Gastroesophageal sphincter (tissue), 4 donors: ENCODE measurements at places on chromosomes 3 and 15. TPM values are rescaled to one million over a fixed set of nuclear protein-coding genes. Genes with fewer than 3 reads are reported as not detected.

HIGD2B gene
- total RNA-seq = not detected

ABI3BP gene
- 109 TPM for total RNA-seq

GRAMD2A gene
- not detected for total RNA-seq

CADM2 gene
- 10.1 TPM for total RNA-seq

MOBP gene
- 0.47 TPM for total RNA-seq

CERS3 gene
- total RNA-seq = 0.35 TPM

NR2E3 gene
- total RNA-seq = not detected

THRB gene
- total RNA-seq = 42.5 TPM

VEPH1 gene
- 2.3 TPM for total RNA-seq

HESX1 gene
- total RNA-seq = not detected

WDR49 gene
- total RNA-seq = 1.6 TPM

SAXO2 gene
- 0.73 TPM for total RNA-seq

LRRC15 gene
- 0.67 TPM for total RNA-seq

GRCh38 chr15:63994073-63994600 lies 52.1 kb downstream of the DAPK2 start:
- no peak for ATAC-seq

DNA sequence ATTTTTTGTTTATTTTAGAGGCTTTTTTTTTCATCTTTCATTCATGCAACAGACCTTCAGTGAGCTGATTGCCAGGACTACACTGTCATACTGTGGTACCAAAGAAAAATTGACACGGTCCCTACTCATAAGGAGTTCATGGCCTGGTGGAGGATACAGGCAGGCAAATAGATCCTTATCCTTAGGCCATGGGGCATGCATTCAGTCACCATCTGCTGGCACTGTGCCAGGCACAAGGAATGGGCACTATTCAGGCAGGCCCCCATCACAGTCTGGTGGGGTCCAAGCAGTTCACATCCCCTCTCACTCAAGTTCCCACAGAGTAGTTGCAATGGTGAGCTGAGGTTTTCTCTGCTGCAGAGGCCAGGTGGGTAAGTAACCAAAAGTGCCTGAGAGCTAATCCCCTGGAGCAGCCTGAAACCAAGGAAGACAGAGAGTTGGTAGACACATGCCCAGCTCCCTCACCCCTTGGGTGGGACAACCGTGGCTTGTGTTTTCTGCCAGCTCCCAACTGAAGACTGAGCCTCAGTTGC lies 17.3 kb downstream of the CISH start:
- ATAC-seq = no peak

DNA sequence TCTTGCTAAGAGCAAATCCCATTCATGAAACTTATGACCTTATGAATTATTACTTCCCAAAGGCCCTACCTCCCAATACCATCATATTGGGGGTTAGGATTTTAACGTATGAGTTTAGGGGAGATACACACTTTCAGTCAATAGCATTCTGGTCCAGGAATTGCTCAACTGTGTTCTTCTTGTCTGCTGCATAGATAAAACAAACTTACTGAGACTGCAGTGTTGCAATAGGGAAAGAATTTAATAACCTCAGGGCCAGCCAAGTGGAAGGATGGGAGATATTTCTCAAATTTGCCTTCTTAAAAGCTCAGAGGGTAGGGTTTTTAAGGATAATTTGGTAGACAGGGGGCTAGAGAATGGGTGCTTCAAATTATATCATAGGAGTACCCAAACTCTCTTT lies 625.8 kb downstream of the OTOL1 start:
- peak; percentile 79 for ATAC-seq

DNA sequence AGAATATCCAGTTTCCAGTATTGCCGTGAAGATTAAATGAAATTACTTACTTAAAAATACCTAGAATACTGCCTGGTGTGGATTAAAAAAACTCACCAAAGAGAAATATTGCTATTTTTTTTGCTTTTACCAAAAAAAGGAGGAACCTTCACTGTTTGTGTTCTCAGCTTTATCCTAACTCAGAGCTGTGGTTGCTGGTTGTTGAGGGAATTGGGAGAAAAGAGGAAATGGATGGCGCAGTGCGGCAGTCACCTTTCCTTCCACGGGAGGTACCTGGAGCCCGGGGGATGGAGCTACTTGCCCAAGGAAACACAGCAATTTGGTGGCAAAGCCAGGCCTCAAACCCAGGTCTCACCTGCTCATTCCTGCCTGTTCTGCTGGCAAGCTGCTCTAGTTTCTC lies 270.3 kb downstream of the RPLP1 start:
- ATAC-seq = no peak

- ATAC-seq = no peak
These were observed 77.3 kb upstream of the CGNL1 start for GRCh38 chr15:57298843-57299550.

- no peak for ATAC-seq
These were observed 32.6 kb downstream of the PLS1 start for GRCh38 chr3:142628801-142629200.

GRCh38 chr3:161579395-161580126 lies 83.0 kb downstream of the OTOL1 start:
- ATAC-seq = no peak

GRCh38 chr15:52133510-52134220 lies 21.1 kb upstream of the BCL2L10 start:
- no peak for ATAC-seq

DNA sequence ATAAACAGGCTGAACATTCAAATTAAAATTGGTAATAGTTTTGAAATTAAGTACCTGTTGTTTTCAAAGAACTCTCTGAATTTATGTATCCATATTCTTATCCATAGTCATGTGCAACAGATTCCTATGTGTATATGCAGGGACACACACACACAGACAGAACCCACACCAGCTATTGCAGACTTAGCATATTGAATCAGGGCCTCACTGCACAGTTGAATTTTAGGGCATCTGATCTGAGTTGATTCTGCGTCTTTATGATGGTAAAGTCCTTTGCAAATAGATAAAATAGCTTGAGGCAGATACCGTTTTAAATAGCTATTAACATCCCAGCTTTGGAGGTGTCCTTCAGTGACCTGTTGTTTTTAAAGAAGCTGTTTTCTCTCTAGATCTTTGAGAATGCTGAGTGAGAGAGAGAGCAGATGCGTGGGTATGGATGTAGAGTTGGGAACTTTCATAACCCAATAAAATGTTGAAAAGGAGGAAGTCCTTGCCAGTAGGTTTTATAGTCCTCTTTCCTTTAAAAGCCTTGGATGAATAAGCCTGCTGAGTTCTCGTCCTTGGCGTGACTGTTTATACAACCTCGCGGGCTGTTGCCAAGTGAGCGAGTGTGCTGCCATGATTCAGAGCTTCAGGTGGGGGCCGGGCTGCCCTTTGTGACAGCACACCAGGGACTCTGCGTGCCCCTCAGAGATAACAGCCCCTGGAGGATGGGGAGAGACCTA lies 18.3 kb downstream of the MYZAP start:
- ATAC-seq = peak; percentile 78

- peak; percentile 59 for ATAC-seq
These were observed 221.1 kb downstream of the SLCO3A1 start for GRCh38 chr15:92074646-92075045.

- no peak for ATAC-seq
These were observed 247.7 kb downstream of the ADAMTS17 start for GRCh38 chr15:100094127-100094510.

DNA sequence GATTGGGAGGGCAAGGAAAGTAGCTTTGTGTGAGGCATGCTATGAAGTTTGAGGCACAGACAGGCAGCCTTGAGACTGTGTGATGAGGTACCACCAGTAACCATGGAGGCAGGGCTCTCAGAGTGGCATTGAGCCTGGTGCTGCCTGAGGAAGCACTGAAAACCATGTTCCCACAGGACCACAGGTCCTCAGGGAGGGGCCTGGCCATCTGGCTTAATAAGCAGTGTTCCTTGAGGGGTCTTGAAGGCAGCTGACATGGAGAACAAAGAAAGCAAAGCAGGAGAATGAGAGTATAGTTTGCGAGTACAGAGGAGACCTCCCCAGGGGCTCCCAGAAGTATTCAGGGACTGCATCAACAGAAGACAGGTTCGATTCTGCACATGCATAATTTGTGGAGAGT lies 346.6 kb downstream of the EPHB1 start:
- ATAC-seq = no peak

DNA sequence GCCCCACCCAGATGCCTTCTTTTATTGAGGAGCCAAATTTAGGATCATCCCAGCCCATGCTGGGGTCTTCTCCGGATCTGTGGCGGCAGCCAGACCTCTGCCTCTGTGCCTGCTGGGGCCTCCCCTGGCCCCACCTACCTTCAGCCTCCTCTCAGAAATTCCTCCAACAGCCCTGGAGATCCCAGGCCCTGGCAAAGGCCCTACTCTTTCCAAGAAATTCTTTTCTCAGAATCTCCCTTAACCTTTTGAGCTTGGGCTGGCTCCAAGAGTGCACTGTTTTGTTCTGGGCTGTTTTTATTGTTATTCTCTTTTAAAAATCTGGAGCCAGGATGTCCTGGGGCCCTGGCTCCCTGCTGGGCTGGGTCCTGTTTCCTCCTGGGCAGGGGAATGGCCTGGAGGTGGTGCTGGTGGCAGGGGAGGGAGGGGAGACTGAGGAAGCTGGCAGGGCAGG lies 57.8 kb downstream of the GRIP2 start:
- peak; percentile 65 for ATAC-seq

DNA sequence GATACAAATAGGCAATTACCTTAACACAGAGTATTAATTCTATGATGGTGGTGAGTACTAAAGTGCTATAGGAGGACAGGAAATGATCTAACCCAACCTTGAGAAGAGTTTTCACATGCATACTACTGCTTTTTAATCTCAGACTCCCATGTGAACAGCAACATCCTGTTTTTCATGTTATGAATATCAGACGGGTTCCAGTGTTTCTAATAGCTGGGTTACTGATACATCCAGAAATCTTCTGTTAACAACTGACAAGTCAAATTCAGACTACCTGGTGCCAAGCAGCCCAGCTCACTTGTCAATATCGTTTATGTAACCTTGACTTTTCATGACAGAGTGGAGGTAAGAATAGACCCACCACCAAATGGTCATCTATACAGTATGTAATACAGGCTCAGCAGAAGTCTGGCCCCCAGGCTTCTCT lies 220.2 kb upstream of the COL8A1 start:
- ATAC-seq = no peak

GRCh38 chr15:59941612-59942011 lies 62.5 kb upstream of the FOXB1 start:
- no peak for ATAC-seq

DNA sequence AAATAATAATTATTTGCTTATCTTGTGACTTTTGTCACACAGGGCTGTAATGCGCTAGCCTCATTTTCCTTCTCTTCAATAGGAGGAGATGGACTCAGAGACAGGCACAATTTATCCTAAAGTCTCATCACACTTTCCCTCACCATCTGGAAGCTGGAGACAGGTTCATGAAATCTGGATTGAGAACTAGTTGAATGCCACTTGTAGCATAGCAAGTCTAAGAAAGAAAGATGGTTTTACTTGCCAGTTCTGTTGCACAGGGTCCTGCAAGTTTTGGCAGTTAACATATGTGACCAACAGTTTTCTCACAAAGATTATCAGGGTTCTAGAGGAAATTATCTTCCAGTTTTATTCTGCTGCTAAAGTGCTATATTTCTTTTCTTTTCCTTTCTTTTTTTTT lies 9.0 kb upstream of the ZSCAN2 start:
- ATAC-seq = no peak

- no peak for ATAC-seq
These were observed 136.2 kb downstream of the EPHB1 start for GRCh38 chr3:134931045-134931785.

DNA sequence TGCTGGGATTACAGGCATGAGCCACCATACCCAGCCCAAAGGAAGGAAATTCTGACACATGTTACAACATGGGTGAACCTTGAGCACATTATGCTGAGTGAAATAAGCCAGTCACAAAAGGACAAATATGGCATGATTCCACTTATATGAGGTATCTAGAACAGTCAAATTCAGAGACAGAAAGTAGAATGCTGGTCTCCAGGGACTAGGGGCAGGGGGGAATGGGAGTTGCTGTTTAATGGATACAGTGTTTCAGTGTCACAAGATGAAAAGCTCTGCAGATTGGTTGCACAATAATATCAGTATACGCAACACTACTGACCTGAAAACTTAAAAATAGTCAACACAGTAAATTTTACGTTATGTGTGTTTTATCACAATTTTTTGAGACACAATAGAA lies 4.1 kb downstream of the SPATA12 start:
- no peak for ATAC-seq

- ATAC-seq = no peak
These were observed 50.3 kb upstream of the GNB5 start for GRCh38 chr15:52241489-52241888.

DNA sequence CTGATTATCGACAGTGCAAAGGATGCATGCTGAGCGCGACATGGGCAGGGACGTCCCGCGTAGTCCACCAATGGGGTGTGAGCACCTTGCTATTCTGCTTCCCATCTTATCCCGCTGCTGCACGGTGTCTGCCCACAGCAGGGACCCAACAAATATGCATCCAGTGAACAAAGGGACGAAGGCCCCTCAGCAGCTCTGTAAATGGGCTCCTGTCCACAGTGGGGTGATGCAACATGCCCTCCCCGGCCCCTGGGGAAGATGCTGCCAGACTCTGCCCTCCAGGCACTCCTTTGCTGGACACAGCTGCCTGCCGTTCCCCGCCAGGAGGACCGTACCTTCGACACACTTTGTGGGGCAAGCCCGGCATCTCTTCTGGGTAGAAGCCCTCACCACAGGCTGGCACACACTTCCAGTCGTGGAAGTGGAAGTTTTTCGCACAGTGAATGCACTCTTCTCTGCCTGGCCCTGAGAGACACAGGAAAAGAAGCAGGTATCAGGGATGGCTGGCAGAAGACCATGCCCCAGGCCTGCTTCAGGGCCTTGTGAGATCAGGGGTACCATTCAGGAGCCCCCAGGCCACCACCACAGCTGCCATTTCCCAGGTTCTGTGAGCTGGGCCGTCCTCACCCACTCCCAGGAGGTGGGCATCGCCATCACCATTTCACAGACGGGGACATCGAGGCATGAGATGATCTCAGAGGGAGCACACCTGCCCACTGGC lies 18.2 kb upstream of the SNRPA1 start:
- no peak for ATAC-seq

- no peak for ATAC-seq
These were observed 106.5 kb upstream of the SATB1 start for GRCh38 chr3:18531662-18532061.

GRCh38 chr3:133827684-133828083 lies 22.1 kb downstream of the SRPRB start:
- no peak for ATAC-seq

DNA sequence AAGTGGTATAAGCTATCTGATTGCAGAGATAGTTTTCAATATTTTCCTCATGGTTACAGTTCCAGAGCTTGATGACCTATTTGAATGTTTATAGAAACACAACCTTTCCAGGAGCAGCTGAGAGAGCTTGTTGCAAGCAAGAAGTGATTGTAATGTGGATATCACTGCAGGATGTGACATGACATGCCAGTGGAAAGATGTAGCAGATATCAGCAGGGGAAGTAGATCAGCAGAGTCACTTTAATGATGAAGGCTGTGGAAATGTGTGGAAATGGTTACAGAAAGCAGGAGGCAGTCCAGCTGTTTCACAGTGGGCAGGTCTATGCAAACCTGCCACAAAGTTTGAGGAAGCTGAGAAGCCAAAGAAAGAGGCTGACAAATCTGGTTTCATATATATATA lies 21.0 kb downstream of the TMEM158 start:
- no peak for ATAC-seq

GRCh38 chr3:126969586-126969985 lies 13.3 kb upstream of the PLXNA1 start:
- no peak for ATAC-seq
